GM23248 (cell line): ENCODE measurements at places on chromosomes 11 and 22.

DNA sequence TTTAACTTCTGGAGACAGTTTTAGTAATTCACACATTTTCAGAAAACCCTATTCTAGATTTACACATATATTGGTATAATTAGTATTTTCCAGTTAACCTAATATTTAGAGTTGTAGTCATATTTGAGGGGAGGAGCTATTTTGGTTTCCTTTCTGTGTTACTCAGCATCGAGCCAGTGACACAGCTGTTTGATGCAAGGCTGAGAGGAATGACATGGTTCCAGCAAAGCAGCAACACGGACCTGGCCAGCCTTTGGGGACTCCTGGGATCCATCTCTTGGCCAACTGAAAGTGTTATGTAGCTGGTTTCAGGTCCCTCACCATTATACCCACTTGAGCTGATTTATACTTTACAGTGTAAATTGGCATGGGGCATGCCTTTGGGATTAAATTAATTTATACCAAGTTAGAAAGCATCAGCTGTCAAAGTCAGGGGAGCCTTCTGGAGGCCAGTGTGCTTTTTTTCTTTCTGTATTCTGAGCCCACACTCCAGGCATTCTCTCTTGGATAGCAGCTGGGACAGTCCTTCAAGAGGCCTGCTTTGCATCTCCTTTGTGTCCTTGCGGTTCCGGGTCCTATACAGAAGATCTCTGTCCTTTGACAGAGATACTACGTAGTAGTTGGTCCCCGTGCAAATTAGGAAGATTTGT, 91.3 kb upstream of the SLC25A18 start:
- peak; percentile 29 for DNase-seq

DNA sequence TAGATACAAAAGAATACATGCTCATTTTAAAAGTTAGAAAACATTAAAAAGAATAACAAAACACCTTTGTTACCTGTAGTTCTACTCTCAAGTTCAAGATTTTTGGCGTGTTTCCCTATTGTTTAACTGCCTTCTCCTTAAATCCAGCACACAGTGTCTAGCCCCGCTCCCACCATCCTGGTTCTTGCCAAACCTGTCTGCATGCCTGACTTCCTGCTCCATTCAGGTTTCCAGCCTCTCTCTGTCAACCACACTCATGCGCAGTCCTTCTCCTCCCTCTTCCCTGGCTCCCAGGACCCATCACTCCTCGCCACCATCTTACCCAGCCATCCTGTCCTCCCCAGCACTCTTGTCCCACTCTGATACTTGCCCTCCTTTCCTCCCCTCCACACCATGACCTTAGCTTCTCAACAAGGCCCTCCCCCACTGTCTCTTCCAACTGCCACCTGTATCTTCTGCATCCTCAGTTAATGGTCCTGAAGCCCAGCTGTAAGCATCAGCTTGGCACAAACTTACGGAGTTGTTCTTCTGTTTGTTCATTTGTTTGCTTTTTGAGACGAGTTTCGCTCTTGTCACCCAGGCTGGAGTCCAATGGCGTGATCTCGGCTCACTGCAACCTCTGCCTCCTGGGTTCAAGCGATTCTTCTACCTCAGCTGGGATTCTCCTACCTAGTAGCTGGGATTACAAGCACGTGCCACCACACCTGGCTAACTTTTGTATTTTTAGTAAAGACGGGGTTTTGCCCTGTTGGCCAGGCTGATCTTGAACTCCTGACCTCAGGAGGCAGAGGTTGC, 7.5 kb upstream of the MYH9 start:
- DNase-seq, result no peak

- peak; percentile 23 for DNase-seq
These were observed 21.8 kb upstream of the LRRC10B start for GRCh38 chr11:61486779-61487178.

- DNase-seq, result peak; percentile 17
These were observed 1.5 kb downstream of the MS4A8 start for GRCh38 chr11:60700689-60701468.

GRCh38 chr11:130208241-130209127, 48.9 kb downstream of the ST14 start:
- no peak for DNase-seq

DNA sequence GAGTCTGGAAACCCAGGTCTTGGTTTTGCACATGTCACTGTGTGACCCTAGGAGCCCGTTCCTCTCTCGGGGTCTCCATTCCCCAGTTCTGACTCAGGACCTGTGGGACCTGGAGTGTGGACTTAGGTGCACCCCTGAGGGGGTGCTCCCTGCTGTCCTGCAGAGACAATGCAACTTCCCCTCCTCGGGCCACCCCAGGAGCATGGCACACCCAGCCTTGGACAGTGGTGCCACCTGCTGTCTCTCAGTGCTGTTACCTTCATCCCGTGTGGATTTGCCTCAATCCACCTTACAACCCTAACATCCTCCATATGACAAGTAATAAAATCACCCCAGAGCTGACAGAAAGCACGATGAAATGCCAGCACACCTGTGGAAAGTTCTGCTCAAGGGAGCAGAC, 27.5 kb upstream of the CRYBB3 start:
- DNase-seq, result no peak

GRCh38 chr11:65278356-65278755, 16.6 kb downstream of the POLA2 start:
- no peak for DNase-seq

- no peak for DNase-seq
These were observed 52.8 kb upstream of the LDLRAD3 start for GRCh38 chr11:35891096-35891495.

DNA sequence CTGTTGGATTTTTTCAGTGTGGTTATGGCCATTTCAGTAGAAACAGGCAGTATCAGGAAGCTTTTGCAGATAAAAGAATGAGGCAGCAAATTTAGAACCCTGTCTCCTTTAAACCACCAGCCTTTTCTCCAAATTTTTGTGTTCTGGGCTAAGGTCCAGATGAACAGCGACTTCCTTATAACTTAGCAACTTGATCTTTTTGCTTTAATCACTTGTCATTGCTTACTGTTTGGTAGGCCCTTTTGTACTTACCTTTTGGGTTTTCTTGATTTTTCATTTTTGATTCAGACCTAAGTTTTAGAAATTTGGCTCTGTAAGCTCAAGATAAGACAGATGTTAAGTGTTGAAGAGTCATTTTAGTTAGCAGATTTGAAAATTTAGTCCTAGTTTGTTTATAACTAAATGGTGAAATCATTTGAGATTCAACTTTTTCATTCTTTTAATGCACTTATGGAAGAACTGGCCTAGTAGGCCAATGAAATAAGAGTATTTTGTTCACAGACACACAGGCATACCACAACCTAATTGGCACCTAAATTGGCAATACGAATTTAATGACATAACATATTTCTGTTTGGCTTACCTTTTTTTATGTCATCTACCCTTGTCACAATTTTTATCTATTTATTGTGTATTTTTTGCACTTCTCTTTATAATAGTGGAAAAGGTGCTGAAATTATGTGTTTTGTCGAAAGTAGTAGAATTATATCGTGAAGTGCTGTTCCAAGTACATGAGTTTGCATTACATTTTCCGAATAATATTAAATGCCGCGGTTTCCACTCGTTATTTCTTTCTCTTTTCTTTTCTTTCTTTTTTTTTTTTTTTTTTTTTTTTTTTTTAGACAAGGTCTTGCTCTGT, 2.1 kb downstream of the RTN3 start:
- peak; percentile 61 for DNase-seq

DNA sequence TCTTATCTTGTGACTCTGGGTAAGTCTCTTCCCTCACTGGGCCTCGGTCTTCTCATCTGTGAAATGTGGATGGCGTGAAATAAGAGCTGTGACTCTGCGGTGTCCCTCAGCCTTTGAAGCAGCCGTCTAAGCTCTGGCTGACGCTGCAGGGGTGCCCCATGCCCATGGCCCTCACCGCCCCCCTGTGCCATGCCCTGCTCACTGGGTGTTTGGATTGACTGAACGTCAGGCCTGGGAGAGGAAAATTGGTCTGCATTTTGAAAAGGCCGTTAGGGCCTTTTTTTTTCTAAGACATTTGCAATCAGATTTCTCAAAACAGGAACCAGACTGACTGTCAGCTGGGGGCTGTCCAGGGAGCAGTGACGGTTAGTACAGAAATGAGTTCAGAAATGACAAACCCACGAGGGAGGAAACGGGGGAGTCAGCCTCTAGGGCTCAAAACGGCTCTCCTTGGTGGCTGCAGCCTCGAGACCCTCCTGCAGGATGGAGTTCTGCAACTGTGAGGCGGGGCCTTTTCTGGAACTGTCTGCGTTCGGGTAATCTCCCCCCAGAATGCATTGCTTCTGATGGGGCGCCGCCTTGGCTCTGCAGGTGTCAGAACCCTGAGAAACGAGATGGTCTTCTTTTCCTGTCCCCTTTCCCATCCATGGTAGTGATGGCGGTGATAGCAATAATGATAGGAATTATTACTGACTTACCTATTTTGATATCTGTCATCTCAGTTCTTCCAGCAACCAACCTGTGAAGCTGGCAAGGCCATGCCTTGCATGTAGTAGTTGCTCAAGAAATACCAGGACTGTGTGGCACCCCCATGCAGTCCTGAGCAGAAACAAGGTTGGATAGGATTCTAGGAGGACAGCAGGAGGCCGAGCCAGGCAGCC, 2.0 kb downstream of the GRK2 start:
- DNase-seq, result no peak

GRCh38 chr11:72236774-72237111, 7.2 kb downstream of the PHOX2A start:
- no peak for DNase-seq

- no peak for DNase-seq
These were observed 196.4 kb downstream of the DBX1 start for GRCh38 chr11:19963697-19964387.

GRCh38 chr11:120956710-120957495, 67.0 kb upstream of the TBCEL start:
- DNase-seq, result no peak

DNA sequence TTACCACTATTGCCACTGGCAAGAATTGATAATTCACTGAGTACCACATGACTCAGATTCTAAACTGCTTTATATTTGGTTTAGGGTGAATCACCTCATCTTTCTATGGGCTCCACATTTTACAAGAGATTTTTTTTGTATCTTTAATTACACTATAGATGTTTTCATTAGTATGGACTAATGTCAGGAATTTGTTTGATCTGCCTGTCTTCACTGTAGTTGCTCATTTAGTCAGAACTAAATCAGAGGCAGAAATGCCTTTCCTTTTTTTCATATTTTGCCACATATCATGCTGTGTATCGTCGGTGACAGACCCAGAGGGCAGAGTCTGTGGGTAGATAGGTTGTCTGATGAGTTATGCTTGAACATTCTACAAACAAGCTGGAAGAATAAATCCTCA, 524.1 kb downstream of the METTL15 start:
- DNase-seq, result peak; percentile 54

- no peak for DNase-seq
These were observed 352.8 kb upstream of the FAT3 start for GRCh38 chr11:91871791-91872190.

- DNase-seq, result peak; percentile 74
These were observed 14.2 kb downstream of the ARRB1 start for GRCh38 chr11:75337195-75337654.

DNA sequence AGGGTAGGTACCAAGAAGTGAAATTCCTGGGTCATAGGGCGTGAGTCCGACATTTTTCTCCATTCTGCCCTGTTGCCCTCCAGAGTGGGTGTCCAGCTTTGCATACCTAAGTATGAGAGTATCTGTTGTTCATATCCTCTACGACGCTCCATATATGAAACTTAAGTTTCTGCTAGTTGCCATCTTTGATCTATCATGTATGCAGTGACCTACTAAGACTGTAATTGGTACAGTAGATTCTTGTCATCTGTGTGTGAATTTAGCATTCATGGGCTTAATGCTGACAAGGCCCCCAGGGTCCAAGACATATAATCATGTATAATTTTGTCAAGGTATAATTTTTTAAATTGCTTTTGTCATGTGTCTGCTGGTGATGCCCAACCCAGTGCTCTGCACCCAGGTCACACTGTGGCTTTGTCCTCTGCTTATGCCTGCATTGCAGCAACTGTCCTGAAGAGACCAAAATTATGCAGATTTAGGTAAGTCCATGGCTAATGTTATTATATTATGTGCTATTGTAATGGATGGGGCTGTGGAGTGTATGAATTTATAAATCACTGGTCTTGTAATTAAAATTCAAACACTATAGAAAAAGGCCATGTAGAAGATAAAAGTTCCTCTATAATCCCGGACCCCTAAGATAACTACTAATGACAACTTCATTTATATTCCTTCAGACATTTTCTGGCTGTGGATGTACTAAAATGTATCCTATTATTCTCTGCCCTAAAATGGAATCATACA, 12.2 kb downstream of the NEAT1 start:
- DNase-seq, result peak; percentile 49

DNA sequence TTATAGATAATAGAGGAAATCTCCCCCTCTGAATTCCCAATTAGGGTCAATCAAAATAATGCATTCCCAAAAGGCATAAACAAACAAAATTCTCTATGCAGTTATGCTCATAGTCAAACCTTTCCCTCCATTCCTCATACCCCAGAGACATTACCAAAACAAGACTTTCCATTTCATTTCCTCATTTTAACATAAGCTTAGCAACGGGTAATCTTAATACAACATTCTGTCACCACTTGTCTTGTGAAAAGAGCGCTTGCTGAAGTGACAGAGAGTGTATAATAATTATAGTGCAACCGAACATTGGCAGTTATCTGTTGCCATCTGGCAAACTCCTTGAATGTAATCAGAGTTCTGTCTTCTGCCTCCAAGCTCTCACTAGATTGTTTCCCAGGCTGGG, 1.2 kb upstream of the SLN start:
- no peak for DNase-seq

GRCh38 chr11:126146454-126147192, 64.8 kb downstream of the RPUSD4 start:
- no peak for DNase-seq

DNA sequence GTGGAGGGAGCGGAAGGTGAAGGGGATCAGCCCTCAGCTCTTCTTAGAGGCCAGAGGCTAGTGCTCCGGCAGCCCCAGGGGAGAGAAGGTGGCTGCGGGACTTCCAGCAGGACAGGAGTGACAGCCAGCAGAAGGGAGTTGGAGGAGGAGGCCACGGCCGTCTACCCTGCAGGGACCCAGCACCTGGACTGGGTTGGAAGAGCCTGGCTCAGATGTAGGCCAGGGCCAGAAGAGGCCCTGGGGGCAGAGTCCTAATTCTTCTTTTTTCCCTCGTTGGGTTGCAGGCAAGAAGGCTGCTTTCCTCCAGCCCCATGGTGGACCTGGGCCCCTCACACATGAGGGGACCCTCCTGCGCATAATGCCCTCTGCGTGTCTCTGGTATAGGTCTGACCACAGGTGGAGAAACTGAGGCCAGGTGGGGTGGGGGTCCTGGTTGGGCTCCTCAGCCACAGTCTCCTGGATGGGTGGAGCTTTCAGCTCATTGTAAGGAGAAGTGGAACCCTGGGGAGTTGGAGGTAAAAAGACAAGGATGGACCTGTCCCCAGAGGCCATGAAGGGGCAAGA, 2.3 kb upstream of the MCAM start:
- no peak for DNase-seq

DNA sequence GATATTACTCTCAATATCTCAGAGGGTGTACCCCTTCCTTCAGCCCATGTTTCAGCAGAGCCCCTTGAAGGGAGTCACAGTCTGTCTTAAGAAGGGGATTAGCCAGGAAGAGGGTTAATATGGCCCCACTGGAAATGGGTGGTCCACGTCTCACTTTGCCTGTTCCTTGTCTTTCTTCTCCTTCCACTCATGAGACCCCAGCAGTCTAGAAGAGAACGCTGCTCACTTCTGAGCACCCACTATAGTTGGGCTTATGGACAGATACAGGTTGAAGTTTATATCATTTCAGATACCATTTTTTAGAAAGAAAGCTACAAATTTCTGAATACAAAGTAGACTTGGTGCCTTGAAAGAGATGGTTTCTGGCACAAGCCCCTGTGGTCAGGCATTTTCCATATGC, 139.3 kb upstream of the API5 start:
- DNase-seq, result no peak

- no peak for DNase-seq
These were observed 1.1 kb downstream of the PLAAT5 start for GRCh38 chr11:63489879-63490278.
